Fibroblast of pulmonary artery (primary cell): ENCODE measurements at places on chromosomes 2 and 18.

DNA sequence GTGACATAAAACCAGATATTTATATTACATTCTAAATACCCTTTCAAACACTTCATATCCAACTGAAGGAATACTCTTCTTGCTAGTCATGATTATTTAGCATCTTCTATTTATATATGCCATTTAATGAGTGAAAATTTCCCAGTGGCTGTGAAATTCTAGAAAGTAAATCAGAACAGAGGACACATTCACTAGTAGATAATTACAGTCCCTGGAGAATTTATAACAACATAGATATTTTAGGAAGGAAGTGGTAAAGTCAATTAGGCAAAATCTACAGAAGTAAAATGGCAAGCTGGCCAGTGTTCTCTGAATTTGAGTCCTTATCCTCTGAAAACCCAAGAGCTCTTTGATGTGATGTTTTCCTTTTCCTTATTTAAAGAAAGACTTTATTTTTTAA lies 121.8 kb downstream of the PMAIP1 start:
- no peak for DNase-seq

DNA sequence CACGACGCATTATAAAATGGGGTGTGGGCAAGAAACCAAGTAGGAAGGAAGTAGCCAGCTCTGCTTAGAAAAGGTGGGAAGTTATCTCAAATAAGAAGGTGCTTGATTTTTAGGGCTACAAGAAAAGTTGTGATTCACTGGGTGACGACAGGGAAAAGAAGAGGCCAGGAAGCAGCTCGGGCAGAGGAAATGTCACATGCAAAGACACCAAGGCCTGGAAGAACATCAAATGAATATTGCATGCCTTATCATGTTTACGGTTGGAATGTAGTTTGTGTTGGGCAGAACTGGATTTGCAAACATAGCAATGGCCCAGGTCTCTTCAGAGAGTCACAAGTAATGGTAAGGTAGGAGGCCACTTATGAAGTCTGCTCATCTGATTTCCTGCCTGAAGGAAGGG lies 610.6 kb downstream of the IRS1 start:
- DNase-seq, result no peak

DNA sequence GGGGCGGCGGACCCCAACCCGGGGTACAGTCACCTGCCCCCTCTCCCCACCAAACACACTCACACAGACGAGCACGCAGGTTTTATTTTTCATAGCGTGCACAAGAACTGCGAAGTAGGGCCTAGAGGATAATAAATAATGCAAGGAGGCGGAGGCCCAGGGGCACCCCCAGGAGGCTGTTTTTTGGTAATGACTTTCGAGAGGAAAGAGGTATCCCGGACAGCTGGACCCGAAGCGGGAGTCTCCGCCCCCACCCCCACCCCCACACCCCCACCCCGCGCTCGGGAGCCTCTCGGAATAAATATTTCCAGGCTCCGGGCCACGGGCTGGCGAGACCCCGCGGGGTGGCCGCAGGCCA lies 3.4 kb downstream of the CYP26B1 start:
- no peak for DNase-seq

GRCh38 chr2:51013079-51013932 lies 18.6 kb downstream of the NRXN1 start:
- no peak for DNase-seq

DNA sequence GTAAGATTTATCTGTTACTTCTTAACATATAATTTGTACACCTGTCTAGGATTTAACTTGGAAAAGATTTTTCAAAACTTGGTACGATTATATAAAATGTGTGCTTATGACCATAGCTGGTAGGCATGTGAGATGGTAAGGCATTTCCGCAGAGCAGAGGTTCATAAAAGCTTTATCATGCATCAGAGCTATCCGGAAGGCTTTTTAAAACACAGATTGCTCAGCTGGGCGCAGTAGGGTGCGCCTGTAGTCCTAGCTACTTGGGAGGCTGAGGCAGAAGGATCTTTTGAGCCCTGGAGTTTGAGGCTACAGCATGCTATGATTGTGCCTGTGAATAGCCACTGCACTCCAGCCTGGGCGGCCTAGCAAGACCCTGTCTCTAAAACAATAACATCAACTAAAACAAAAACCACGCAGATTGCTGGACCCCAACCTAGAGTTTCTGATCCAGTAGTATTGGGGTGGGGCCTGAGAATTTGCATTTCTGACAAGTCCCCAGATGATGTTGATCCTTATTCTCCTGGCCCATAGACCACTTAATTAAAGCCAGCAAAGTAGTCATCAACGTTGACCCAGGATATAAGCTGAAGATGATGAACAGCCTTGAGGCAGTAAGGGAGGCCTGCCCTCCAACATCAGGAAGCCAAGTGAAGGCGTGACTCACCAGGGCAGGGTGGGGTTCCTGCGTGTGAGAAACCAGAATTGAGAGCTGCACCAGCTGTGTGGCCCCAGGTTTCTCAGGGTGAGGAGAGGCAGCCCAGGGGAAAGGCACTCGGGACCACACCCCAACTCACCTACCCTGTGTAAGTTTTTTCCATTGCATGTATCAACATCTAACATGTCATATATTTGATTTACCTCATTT lies 21.6 kb upstream of the SLC20A1 start:
- DNase-seq, result peak; percentile 76
